Kasumi-1 (cell line): ENCODE measurements at places on chromosomes 4 and X.

- no peak for DNase-seq
Measured at GRCh38 chr4:17760626-17761025, 20.8 kb downstream of the FAM184B start.

DNA sequence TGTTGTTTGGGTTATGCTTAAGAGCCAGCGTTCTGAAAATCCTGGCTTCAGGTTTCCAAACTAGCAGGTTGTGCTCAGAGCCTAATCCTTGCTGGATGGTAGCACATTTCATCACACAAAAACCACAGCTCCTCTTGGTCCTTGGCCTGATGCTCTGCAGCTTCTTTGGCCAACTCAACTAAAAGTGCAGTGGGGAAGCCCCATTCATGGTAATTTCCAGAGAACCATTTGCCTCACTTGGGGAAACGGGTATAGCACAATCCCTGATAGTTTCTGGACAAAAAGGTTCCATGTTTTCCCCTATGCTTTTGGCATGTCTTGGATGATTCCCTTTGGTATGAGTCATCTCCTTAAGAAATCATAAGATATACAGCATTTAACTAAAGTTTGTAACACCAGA is 78.7 kb downstream of the SYNPO2 start:
- no peak for DNase-seq

- no peak for DNase-seq
Measured at GRCh38 chr4:86338989-86339388, 20.9 kb downstream of the MAPK10 start.

DNA sequence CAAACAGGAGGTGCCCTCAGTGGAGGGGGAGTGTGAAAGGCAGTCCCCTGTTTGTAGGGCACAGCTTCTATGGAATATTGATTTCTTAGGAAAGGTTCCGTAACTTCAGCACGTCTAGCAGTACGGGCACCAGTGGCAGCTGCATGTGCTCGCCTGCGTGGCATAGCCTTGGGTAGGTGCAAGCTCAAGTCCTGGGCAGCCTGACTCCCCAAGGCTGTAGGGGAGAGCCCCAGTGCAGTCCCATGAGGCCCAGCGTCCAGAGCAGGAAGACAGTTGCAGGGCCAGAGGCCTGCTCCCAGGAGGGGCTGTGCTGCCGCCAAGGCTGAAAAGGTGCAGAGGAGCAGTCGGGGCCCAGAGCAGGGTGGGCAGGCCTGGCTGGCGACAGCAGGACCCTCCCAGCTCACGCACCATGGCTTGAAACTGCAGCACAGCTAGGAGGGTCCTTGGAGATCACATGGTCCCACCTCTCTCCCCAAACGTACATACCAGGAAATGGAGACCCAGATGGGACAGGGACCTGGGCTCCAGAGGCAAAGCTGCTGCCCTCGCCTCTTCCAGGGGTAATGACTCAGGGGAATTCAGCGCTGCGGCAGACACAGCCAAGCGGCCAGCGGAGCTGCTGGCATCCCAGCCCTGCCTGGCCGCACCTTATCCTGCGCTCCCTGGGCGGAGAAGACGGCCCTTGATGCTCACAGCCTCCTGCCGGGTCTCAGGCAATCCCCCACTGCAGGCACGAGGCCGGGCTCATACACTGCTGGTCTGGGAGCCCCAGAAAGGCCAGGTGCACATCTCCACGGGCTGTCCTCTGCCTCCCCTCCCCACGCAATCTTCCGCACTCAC is 6.0 kb upstream of the DUSP9 start:
- no peak for DNase-seq

DNA sequence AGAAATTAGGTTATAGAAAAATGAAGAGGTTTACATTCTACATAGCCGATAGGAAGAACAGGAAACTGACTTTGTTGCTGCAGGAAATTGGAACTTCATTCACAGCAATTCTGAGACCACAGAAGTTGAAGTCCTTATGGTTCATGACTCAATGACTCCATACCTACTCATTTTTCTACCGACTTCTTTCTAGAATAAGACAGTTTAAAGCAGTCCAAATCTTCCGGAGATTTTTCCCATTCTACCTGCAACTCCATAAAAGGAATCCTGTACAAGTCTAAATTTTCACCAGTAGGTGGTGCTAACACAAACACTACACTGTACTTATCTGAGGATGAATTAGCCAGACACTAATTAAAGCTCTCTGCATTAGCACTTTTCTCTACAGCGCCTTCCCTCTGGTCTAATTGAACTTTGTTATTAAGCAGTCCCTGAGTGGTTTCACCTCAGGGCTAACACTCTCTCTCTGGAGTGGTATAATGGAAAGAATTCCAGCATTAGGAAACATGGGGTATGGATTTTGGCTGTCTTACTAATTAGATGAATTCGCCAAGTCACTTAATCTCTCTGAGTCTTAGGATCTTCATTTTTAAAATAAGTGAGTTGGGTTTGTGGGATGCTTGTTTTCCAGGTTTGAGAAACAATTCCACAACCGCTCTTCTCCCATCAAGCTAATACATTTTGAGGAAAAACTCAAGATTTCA is 167.9 kb downstream of the SMIM20 start:
- peak; percentile 73 for DNase-seq

DNA sequence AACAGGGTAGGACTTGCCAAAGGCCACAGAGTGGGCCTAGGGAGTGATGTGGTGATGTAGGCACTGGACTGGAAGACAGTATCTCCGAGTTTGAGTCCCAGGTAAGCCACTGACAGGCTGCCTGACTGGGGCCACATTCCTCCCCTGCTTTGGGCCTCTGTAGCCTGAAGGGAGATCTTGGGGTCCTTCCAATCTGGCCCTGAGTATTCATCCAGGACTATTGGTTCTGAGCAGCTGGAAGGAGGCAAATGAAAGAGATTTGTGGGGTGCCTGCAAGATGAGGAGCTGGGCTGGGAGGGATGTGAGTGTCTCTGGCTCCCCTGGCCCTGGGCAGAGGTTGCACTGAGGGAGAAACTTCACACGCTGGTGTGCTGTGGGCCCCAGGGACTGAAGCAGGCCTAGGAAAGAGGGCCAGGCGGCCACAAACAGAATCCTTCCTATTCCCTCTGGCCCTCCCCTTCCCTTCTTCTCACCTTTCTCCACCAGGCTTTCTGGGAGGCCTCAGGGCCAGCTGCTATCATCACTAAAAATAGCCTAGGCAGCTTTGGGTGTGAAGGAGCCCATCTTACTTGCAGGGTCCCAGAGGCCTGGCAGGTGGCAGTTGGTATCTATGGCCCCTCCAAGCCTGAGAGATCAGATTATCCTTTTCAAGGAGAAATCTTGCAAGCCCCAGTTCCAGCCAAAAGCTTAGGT is 70.1 kb downstream of the PJA1 start:
- no peak for DNase-seq

DNA sequence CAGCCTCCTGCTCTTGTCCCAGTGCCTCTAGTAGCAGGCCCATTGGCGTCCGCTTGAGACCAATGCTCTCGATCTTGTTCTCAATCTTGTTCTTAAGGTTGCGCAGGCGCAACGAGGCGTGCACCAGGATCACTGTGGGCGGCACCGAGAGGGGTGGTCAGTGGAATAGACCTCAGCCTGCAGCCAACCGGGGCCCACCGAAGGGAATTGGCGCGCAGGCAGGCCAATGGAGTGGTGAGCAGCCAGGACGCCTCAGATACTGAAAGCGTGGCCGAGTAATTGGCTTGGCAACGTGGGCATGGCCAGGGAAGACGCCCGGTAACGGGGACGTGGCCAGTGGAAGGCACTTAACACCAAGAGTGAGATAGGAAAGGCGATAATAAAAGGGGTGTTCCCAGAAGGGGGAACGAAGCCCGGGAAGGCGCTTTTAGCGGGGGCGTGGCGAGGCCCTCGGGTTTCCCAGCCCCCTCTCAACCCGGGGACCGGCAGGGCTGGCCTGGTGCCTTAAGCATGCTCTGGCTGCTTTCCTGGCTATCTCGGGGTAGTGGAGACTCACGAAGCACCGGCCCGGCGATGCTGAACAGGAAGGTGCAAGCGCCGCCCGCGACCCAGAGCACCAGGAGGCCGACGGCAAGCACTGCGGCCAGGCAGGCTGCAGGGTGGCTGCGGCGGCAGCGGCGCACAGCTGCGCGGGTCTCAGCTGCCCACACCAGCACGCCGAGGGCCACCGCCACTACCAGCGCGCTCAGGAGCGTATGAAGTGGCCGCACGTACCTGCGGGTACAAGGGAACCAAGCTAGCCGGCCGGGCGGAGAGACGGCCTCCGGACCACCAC is 1.7 kb downstream of the PRAF2 start:
- DNase-seq, result no peak

GRCh38 chr4:4555916-4556315 is 14.1 kb upstream of the STX18 start:
- no peak for DNase-seq

DNA sequence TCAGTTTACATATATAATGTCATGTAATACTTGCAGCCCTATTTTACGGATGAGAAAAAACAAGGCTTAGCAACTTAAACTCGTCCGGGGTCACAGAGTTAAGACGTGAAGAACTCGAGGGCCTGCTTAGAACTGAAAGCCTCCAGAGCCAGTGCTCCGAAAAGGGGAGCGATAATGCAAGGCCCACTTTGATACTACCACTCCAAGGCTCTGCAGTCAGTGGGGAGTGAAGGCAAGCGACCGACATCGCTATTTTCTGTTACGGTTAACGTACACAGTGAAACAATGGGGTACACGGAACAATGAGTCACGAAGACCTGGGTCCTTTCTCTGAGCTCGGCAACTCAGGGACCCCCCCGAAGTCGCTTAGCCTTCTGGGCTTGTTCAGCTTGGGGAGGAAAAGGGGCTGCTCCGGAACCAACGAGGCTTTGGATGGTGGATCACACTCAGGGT is 965 bp downstream of the PPA2 start:
- no peak for DNase-seq

GRCh38 chr4:139978692-139979091 is 175.3 kb downstream of the MAML3 start:
- DNase-seq, result peak; percentile 63

DNA sequence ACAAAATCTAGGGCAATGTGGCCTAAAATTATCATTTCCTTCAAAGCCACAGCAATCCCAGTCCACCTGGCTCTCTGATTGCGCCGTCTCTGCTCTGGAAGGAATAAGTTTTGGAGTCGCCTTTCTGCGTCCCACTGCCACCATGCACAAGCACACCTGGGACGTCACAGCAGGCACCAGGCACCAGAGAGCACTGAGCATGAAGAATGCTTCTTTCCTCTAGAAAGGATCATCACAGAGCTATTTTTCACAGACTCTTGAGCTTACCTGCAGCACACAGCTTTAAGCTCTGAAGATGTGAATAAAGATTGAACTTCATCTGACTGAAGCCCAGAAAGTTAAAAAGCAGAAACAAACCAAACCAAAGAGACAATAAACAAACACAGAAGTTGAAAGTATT is 170.0 kb upstream of the PPARGC1A start:
- DNase-seq, result no peak

DNA sequence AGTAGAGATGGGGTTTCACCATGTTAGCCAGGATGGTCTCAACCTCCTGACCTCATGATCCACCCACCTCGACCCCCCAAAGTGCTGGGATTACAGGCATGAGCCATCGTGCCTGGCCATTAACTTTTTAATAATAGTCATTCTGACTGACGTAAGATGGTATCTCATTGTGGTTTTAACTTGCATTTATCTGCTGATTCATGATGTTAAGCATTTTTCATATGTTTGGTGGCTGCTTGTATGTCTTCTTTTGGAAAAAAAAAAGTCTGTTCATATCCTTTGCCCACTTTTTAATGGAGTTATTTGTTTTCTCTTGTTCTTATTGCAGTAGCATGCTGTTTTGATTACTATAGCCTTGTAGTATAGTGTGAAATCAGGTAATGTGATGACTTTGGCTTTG is 45.8 kb downstream of the ANXA10 start:
- DNase-seq, result no peak

DNA sequence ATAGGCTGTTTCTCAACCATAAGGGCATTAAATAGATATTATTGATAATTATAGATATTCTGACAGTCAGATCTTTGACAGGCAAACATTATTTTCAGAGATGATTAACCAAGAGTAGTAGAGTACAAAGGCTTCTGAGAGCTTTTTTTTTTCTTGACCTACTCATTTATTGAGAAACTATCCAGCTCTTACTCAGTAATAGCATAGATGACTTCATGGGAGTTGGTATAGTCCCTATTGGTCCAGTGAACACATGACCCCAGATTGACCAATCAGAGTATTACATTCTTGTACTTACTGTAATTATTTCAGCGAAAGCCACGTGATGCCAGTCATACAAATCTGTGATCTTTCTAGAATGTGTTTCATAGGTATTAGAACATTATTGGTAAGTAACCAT is 508.7 kb downstream of the FSTL5 start:
- DNase-seq, result no peak

DNA sequence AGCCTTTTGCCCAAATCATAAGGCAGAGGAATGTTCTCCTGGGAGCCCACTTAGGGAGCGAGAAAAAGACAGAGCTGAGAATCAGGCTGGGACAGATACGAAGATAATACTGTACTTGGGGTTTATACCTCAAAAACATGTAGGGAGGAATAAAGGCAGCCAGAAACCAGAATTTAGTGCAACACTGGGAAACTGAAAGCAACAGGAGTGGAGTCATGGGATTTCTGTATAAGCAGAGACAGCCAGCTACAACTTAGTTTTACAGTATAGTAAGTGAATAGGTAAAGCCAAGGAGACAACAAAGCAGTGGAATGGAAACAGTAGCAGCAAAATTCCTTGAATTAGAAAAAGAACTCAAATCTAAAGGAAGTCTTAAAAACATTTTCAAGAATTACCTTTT is 413.2 kb downstream of the FAT4 start:
- DNase-seq, result no peak

DNA sequence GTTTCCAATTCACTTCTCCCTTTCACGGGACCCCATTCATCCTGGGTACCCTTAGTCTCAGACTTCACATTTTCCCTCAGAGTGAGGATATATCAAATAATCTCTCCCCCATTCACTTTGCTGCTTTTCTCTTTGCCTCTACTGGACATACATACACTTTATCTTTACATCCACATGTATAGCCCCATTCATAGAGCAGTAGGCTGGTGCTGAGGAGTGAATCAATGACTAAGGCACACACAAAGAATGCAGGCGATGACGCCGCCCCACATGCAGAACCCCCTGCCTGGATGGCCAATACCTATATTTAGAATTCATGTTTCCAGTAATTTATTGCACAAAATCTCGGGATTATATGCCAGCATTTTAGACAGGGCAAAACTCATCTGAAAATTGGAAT is 554.3 kb upstream of the TENM3 start:
- no peak for DNase-seq

GRCh38 chrX:151974336-151975227 is at the start of gene GABRE:
TSS of gene GABRE (minus strand) at chrX:151974676. CDS start at chrX:151974625, 51 bp downstream.
- no peak for DNase-seq

GRCh38 chr4:147453561-147454141 is 27.2 kb upstream of the EDNRA start:
- no peak for DNase-seq

GRCh38 chr4:67714248-67714583 is 13.3 kb upstream of the UBA6 start:
- no peak for DNase-seq

DNA sequence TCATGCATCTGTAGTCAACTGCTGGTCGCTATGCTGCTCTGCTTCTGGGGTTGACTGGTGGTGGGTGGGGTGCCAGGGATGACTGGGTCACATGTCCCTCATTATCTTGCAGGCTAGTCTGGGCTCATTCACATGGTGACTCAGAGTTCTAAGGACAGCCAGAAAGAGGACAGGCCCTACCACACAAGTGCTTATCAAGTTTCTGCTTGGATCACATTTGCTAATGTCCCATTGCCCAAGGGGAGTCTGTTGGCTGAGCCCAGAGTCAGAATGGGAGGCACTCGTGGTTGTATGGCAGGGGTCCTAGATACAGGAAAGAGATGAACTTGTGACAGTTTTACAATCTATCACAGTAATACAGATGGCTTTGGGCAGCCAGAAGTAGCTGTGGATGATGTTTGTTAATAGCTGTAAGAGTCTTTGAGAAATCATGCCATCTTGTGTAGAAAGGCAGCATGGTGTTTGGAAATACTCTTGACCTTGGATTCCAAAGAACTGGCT is 221.3 kb downstream of the GPAT3 start:
- DNase-seq, result no peak
